RPMI7951 (cell line): ENCODE measurements at places on chromosomes 4 and X.

DNA sequence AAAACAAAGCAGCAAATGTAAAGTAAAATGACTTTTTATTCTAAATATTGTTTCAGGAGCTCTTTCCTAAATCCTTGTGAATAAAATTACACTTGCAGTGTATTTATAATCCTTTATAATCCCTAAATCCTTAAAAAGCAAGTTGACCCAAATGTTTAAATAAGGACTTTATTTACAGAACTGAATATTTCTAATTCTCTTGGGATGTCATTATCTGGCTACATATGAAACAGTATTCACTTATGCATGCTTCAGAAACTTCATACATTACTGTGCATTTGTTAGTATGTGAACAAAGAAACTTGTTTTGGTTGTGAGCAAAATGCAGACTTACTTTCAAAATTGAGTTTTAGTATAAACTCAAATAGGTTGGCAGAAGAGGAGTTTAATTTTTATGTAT lies 49.2 kb downstream of the PTTG2 start:
- no peak for DNase-seq

GRCh38 chr4:75985116-75985515 lies 5.6 kb downstream of the SDAD1 start:
- DNase-seq: peak; percentile 66

- no peak for DNase-seq
Measured at GRCh38 chr4:145480257-145480656, 1.4 kb upstream of the SMAD1 start.

- no peak for DNase-seq
Measured at GRCh38 chrX:13239272-13239671, 80.6 kb downstream of the ATXN3L start.
